Small intestine (tissue), 16 donors: ENCODE measurements at places on chromosomes 12 and 14. TPM values are rescaled to one million over a fixed set of nuclear protein-coding genes. Genes with fewer than 3 reads are reported as not detected.

DNA sequence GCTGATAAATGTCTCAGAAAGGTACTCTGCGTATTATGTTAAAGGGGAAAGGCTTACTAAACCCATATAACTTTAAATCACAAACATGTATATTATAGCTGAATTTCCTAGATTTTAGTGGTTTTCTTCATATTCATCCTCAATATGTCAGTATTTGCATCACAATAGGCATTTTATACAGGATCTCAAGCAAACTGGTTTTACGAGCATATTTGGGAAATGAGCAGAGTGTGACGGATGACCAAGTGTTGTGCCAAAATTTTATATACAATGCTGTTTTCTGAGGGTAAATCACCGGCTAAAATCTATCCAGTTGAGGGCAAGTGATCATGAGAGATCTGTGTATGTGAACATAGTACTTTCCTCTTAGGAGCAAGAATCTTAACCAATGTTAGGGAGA lies 8.4 kb downstream of the CPM start:
- no peak for DNase-seq

GRCh38 chr14:78286210-78286609 lies 116.0 kb downstream of the NRXN3 start:
- no peak for DNase-seq

DNA sequence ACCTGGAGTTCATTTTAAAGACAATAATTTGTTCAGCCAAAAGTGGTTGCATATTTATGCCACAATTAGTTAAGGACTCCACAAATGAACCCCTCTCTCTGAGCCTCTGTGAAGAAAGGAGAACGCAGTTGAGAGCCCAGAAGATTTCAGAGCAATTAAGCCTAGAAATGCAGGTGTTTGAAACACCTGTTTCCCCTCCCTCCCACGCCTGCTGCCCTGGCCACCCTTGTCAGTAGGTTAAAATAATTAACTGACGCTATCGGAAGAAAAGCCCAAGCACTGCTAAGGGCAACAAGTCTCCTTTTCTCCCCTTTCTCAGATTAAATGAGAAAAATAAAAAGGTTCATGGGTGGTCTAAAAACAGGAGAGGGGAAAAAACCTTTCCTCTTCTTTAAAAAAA lies 99.2 kb downstream of the PPM1A start:
- no peak for DNase-seq

DNA sequence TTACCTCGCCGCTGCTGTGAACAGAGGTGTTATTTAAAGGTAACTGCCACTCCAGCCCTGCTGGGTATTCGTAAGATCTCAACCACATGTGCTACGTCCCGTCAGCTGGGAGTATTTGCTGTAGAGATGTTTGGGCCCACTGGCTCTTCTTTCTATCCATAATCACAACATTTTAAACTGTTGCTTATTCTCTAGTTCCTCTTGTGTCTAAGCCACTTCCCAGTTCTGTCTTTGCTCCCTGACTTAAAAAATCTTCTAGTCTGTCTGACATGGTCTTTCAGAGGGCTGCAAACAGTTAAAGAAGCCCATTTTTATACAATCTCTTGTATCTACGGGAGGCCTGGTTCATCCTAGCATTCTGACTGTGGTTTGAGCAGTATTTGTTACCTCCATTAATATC lies 33.2 kb upstream of the HELB start:
- DNase-seq, result no peak

DNA sequence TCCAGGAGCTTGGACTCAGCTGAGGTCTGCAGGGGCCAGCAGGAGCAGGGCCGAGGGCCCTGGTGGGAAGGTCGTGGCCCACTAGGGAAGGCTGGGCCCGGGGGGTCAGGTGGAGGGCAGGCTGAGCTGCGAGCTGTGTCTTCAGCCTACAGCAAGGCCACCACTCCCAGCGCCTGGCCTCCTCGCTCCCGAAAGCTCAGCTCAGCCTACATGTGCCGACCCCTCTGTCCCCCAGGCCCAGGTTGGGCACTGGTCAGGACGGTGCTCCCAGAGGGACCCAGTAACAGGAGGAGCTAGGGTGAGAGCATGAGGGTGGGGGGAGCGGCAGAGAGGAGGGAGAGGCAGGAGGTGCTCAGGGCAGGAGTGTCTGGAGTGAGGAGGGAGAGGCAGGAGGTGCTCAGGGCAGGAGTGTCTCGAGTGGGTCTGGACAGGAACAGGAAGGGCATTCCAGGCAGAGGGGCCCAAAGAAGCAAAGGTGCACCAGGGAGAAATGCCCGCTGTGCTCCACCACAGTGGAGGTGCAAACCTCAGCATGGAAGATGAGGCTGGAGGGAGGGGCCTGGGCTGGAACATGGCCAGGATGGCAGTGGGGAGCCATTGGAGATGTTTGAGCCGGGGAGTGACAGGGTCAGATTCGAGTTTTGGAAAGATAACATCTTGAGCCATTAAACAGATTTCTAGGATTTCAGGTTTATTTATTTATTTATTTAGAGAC lies 29.1 kb upstream of the GPR132 start:
- no peak for DNase-seq

GRCh38 chr12:92098594-92099380 lies 46.9 kb downstream of the BTG1 start:
- DNase-seq, result no peak

Gene HAL
- polyA plus RNA-seq, result 1.1 TPM

- no peak for DNase-seq
These were observed 163.5 kb downstream of the TPH2 start for GRCh38 chr12:72102150-72102549.

- DNase-seq, result no peak
These were observed 12.5 kb downstream of the DDHD1 start for GRCh38 chr14:53140585-53140984.

Gene NXPH4
- polyA plus RNA-seq, result 0.10 TPM

Gene HOXC12
- not detected for polyA plus RNA-seq

DNA sequence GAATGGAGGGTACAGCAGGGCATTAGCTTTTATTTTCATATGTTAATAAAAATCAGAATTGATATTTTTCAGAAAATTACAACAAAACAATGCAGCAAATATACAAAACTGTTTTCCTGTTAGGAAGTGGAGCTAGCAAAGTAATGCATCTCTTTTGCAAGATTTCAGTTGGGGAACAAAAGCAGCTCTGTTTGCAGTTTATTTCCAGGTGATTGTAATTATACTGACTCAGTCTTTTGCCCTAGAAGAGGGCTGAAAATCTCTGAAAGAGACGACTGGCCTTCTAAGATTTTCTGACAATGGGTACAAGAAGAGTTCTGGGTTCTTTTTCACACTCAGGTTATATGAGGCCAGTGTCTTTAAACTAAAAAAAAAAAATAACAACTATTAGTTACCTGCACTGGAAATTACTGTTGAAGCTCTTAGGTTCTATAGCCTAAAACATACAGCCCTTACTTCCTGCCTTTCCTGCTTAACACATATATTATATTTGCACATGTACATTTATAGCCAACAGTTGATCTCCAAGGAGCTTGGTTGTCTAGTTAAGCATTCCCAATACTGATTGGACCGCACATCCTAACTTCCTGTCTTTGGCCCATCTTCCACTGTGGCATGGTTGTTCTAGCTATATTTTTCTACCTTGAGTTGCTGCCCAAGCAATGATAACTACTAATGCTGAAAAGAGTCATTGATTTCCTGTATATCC lies 199.1 kb upstream of the KRR1 start:
- no peak for DNase-seq

DNA sequence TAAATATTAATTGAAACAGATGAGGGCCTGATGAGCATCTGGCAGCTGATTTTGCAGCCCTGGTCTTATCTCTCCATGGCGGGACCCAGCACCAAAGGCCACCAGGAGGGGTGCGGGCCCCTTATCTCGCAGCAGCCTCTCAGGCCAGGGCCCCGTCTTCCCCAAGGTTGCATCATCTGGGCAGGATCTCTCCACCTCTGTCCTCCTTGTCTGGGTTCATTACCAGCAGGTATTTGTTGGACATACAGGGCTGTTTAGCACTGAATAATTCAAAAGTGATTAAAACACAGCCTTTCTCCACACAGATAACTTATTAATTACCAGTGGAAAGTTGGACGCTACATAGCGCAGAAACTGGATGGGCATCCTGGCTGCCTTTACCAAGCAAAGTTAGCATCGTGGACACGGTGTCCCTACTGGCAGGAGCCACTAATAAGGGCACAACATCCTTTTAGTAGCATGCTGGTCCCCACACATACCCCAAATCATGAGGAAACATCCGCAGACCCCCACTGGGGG lies 25.8 kb downstream of the TMEM120B start:
- no peak for DNase-seq

Gene NOXRED1
- polyA plus RNA-seq, result 0.68 TPM

- DNase-seq, result no peak
These were observed 5.3 kb downstream of the SLC5A8 start for GRCh38 chr12:101204602-101205304.

Gene ADAM21
- polyA plus RNA-seq, result not detected

DNA sequence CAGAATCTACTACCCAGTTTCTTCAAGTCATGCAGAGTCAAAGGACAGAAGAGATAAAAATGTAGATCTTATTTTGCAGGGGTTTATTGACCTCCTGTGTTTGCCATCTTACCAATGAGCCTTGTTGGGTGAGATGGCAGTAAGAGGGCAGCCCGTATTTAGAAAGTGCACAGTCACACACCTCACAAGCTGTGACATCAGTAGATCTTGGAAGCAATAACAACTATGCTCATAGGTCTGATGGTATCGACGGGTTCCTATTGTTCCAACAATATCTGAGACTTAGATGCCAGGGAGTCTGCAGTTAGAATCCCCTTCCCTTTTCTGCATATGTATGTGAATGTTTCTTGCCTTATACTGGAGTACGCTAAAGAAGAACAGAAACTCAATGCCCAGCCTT lies 189.0 kb upstream of the DYRK2 start:
- no peak for DNase-seq

Gene KRT6C
- polyA plus RNA-seq, result not detected

GRCh38 chr12:2633825-2634200 lies 161.0 kb upstream of the FKBP4 start:
- DNase-seq, result peak; percentile 53

Gene GALNT9
- polyA plus RNA-seq, result 2.6 TPM

DNA sequence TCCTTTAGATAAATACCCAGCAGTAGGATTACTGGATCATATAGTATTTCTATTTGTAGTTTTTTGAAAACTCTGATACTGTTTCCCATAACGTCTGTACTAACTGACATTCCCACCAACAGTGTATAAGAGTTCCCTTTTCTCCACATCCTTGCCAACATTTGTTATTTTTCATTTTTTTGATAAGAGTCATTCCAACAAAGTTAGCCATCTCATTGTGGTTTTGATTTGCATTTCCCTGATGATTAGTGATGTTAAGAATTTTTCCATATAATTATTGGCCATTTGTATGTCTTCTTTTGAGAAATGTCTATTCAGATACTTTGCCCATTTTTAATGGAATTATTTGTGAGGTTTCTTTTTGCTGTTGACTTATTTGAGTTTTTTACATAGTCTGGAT lies 486.0 kb downstream of the FLRT2 start:
- DNase-seq, result no peak

Gene FAM90A1
- 0.27 TPM for polyA plus RNA-seq

Gene PRB4
- not detected for polyA plus RNA-seq

Gene SLCO1B1
- polyA plus RNA-seq, result not detected

Gene MUCL1
- polyA plus RNA-seq, result not detected

DNA sequence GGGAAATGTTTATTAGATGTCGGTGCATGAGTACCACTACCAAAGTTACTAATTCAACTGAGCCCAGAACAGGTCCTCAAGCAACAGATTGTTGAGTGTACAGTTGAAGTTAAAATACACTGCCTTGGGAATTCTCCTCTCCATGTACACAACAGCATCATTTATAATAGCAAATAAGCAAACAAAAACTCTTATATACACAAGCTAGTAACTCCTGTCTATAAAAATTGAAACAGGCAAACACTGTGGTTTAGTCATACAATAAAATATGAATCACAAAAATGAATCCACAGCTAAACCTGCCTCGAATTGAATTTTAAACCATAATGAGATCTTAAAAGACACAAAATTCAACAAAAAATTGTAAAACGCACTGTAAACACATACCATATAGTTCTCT lies 681.1 kb downstream of the C12orf50 start:
- DNase-seq, result no peak

Gene MMP19
- polyA plus RNA-seq, result 1.3 TPM

- peak; percentile 68 for DNase-seq
These were observed 97.3 kb downstream of the TRHDE start for GRCh38 chr12:72369423-72369959.

GRCh38 chr12:131189781-131190180 lies 236.1 kb downstream of the ADGRD1 start:
- no peak for DNase-seq

Gene AQP2
- not detected for polyA plus RNA-seq

GRCh38 chr12:113221997-113222729 lies 899 bp downstream of the TPCN1 start:
- DNase-seq, result peak; percentile 41

DNA sequence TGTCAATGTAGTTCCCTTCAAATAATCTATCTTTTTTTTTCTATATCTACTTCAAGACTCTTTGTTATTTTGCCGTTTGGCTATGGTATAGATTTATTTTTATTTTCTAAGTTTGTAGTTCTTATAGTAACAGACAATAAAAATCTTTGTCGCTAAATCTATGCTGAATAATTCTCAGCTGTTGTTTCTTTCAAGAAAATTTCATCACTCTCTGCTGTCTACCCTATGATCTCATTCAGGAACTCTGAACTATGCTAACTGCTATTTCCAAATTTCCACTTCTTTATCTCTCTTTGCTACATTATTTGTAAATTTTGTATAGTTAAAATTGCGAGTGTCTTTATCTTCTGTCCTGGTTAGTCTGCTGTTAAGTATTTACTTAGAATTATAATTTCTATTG lies 353.6 kb downstream of the LRFN5 start:
- no peak for DNase-seq

DNA sequence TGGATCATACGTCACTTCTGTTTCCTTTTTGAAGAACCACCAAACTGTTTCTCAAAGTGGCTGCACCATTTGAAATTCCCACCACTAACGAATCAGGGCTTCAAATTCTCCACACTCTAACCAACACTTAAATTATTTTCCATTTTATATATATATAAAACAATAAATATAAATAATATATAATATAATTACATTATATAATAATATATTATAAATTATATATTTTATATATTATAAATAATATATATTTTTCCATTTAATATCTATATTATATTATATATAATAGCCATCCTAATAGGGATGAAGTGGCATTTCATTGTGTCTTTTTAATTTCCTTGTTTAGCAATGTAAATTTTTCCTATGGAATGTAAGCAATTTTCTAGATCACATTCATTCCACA lies 24.6 kb upstream of the CIT start:
- DNase-seq, result no peak

Gene OASL
- 0.56 TPM for polyA plus RNA-seq

Gene KCNK10
- 2.2 TPM for polyA plus RNA-seq

DNA sequence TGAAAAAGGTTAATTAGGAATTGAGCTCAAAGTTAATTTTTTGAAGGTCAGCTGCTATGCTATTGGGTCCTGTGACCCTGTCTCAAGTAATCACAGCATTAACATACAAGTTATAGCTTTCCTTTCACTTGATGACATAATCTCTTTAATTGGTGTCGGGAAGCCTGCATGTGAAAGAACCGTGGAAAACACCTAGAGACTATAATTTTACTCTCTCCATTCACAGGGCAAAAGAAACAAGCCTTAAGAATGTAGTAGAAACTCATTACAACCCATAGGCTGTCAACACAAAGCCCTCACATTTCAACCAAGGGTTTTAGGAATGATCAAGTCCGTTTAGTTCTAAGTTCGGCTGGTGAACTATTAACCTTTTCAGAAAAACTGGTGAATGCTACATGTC lies 104.4 kb downstream of the PPM1A start:
- no peak for DNase-seq

- DNase-seq, result no peak
These were observed 42.0 kb upstream of the TBC1D15 start for GRCh38 chr12:71797531-71797930.
